ENCODE measurements at places on chromosomes 13 and 19. TPM values are rescaled to one million over a fixed set of nuclear protein-coding genes. Genes with fewer than 3 reads are reported as not detected.

The GATAD2A gene
- total RNA-seq = 51.9 TPM

The C19orf12 gene
- 54.5 TPM for total RNA-seq

The COX6B2 gene
- total RNA-seq = not detected

The SBK2 gene
- total RNA-seq = 0.16 TPM

The MAP3K10 gene
- total RNA-seq = 9.7 TPM

The TNNT1 gene
- 0.65 TPM for total RNA-seq

The UQCR11 gene
- total RNA-seq = 29.8 TPM

The POLR2I gene
- 17.2 TPM for total RNA-seq

The SLC10A2 gene
- not detected for total RNA-seq

The PODNL1 gene
- 7.2 TPM for total RNA-seq

The CERS1 gene
- total RNA-seq = 0.65 TPM

The TLE6 gene
- 2.3 TPM for total RNA-seq

The FAM124A gene
- 0.97 TPM for total RNA-seq

The ZNF649 gene
- total RNA-seq = 7.8 TPM

The IRF2BP1 gene
- total RNA-seq = 44.3 TPM

The CYP2A7 gene
- not detected for total RNA-seq

The CELF5 gene
- not detected for total RNA-seq

The OSCAR gene
- total RNA-seq = 0.36 TPM

The FOSB gene
- total RNA-seq = 1.3 TPM

The LHFPL6 gene
- total RNA-seq = 90.5 TPM

The MCEMP1 gene
- total RNA-seq = not detected

The MTUS2 gene
- total RNA-seq = 7.4 TPM

The SMIM44 gene
- not detected for total RNA-seq

The RGL3 gene
- 1.6 TPM for total RNA-seq

The ZNF805 gene
- 36.9 TPM for total RNA-seq

The LSM4 gene
- total RNA-seq = 66.2 TPM

The ERICH6B gene
- not detected for total RNA-seq

The RXFP2 gene
- not detected for total RNA-seq

The SIGLEC14 gene
- total RNA-seq = not detected

The IRGC gene
- not detected for total RNA-seq

The NLRP5 gene
- total RNA-seq = not detected

The NUCB1 gene
- 269 TPM for total RNA-seq

The ITGBL1 gene
- total RNA-seq = 89.6 TPM

The PAF1 gene
- total RNA-seq = 35.5 TPM

The FXYD1 gene
- 2.1 TPM for total RNA-seq

The LRRC25 gene
- not detected for total RNA-seq

The PNKP gene
- total RNA-seq = 52.1 TPM

The RAB4B gene
- total RNA-seq = 17.5 TPM

The RFPL4A gene
- not detected for total RNA-seq

The ACTMAP gene
- total RNA-seq = 1.5 TPM

The BICRA gene
- 14.9 TPM for total RNA-seq

The OR7C1 gene
- total RNA-seq = not detected

The IGLON5 gene
- total RNA-seq = not detected

The MUC16 gene
- not detected for total RNA-seq

The TNFRSF19 gene
- total RNA-seq = 45.2 TPM
